ENCODE measurements at places on chromosomes 2 and 18. TPM values are rescaled to one million over a fixed set of nuclear protein-coding genes. Genes with fewer than 3 reads are reported as not detected.

Gene RIT2
- total RNA-seq, result not detected

Gene EN1
- total RNA-seq, result not detected

DNA sequence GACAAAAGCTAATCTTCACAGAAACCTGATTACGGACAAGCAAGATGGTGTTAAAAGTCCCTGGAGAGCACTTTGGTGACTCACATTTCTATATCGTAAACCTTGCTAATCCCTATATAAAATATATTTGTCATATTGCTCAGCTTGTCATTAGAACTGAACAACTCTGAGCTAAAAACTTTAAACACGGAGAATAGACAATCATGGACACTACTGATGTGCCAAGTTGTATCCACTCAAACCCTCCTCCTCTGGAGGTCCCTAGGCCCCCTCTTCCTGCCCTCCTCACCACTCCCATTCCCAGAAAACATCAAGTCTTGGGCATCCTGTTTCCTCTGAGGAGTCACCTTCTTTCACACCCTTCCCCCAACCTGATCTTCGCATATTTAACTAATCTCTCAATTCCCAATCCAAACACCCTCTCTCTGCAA is 138.7 kb upstream of the PID1 start:
- no peak overlapping the region for H3K27ac ChIP-seq
- no peaks in the 10 kb centered on the region for H3K36me3 ChIP-seq
- DNase-seq, result no peak
- no peaks in the 10 kb centered on the region for H3K4me1 ChIP-seq

DNA sequence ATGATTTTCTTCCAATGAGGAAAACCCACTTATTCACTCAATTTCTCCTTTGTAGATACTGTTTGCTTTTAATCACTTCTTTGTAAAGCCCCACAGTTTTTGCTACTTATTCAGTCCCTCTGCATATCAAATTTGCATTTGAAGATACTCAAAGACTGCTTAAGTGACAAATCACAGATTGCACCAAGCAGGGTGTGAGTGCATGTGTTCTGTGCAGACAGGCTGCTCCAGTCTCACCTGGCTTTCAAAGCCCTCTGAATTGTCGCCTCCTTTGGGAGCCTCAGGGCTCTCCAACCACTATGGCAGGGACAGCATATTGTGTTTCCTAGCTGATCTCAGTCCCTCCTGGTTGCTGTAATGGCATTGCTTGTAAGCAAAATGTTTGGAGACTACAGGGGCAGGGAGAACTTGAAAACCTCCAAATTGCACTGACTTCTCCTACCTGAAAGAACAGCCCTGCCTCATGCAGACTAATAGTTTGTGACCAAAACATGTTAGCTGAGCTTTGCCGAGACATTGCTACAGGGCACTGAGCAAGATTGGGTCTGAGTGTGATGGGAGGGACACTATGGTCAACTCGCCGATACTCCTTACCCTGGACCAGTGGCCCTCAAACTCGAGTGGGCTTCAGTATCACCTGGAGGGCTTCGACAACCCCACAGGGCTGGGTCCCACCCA is 96.8 kb downstream of the POLE4 start:
- H3K4me1 ChIP-seq, result no peaks in the 10 kb centered on the region
- H3K27ac ChIP-seq, result no peak overlapping the region
- H3K27me3 ChIP-seq, result no peaks in the 10 kb centered on the region
- DNase-seq, result no peak
- no peak overlapping the region for H3K4me3 ChIP-seq

Measured in activated T-cell treated with anti-CD3 and anti-CD28 coated beads, Interleukin-2, amount 50 U/mL, for 72 hours (primary cell).